ENCODE measurements at places on chromosomes 5 and 9.
A peak's percentile ranks its signal among the peaks of the same experiment; 100 is the strongest.

- DNase-seq: no peak
Measured at GRCh38 chr5:2271316-2271715, 388.6 kb upstream of the IRX4 start.

DNA sequence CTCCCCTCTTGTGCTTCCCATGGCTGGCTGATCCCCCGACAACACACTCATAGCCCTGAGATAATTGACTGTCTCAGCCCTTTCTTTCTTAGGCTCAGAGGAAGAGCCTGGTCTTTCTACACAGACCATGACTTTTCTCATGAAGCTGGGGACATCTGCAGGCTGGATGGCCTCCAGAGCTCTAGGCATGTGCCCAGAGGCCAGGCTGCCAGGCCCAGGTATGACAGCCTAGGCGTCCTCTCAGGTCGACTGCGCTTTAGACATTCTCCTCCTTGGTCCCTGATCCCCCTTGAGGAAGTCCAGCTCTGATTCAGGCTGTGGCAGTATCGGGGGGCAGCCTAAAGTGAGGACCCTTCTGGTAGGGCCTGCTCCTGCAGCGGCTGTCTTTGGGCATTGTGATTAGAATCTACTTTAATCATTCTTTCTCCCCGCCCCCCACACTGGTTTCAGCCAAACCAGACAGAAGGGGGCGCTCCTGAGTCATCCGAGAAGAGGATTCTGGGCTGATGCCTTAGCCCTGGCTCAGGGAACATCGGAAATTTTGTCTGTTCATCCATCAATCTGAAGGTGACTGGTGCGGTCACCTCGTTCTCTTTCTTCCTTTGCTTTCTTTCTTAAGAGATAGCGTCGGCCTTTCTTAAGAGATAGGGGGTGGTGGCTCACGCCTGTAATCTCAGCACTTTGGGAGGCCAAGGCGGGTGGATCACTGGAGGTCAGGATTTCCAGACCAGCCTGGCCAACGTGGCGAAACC lies 66.5 kb upstream of the HSPA9 start:
- DNase-seq: peak; percentile 77

- DNase-seq: no peak
Measured at GRCh38 chr5:80656425-80656824, 1.6 kb upstream of the DHFR start.

GRCh38 chr5:121698690-121699089 lies 153.0 kb upstream of the FTMT start:
- DNase-seq: no peak

DNA sequence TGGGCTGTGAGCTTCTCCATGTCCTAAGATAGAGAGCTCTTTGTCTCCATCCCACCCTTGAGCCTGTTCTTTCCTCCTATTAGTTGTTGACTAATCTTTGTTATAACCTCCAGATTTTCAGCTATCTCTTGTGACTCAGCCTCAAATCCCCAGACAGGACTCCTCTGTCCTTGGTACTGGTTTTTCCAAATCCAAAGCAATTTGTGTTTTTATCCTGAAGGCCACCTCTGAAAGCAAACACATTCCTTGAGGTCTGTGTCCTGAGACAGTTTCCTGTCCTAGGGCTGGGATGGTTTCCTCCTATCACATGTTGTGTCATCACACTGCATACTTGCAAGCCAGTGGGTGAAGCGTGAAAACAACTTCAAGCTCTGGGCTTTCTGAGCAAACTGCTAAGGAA lies 8.5 kb downstream of the TNC start:
- DNase-seq: no peak

GRCh38 chr5:75034137-75034739 lies 18.1 kb downstream of the GCNT4 start:
- no peak for DNase-seq

- DNase-seq: no peak
Measured at GRCh38 chr5:178115136-178115813, 1.9 kb downstream of the N4BP3 start.

Measured in activated CD4-positive, alpha-beta T cell treated with anti-CD3 and anti-CD28 coated beads, Interleukin-2, Interleukin-4, amounts not matched to agents 100 ng/mL and 50 ng/mL, durations not matched to agents 16 hours and 8 hours (primary cell).